ENCODE measurements at places on chromosomes 12 and 14.
A peak's percentile ranks its signal among the peaks of the same experiment; 100 is the strongest.

GRCh38 chr12:6125310-6125608 is 789 bp upstream of the VWF start:
- H3K27ac ChIP-seq = no peak overlapping the region
- no peaks in the 10 kb centered on the region for H3K36me3 ChIP-seq
- H3K4me1 ChIP-seq = no peaks in the 10 kb centered on the region

- DNase-seq = no peak
- no peaks in the 10 kb centered on the region for H3K27me3 ChIP-seq
- peak overlapping the region; percentile 62 for H3K4me3 ChIP-seq
- H3K36me3 ChIP-seq = peaks cover 44% of the 10 kb centered on the region
Measured at GRCh38 chr12:51009056-51009440, 17.1 kb downstream of the SLC11A2 start.

- no peak for DNase-seq
- peaks cover 12% of the 10 kb centered on the region for H3K36me3 ChIP-seq
- H3K27ac ChIP-seq = no peak overlapping the region
- H3K4me1 ChIP-seq = peaks cover 3% of the 10 kb centered on the region
- no peak overlapping the region for H3K4me3 ChIP-seq
Measured at GRCh38 chr14:67584978-67585377, 15.1 kb downstream of the PIGH start.

DNA sequence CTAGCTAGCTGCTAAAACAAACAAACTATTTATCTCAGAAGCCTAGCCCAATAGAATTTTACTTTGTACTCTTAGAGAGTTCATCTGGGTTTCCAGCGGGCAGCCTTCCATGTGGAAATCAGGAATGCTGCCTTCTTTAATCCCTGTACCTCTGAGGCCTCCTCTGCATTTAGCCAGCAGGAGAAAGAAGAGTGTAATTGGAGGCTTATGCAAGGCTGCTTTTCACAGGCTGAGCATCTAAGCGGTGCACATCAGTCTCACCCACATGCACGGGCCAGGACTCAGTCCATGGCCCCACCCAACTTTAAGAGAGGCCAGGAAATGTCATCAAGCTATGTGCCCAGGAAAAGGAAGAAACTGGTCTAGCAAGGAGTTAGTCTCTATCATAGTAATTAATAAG is 14.0 kb upstream of the PTGDR start:
- no peak overlapping the region for H3K4me3 ChIP-seq
- no peak overlapping the region for H3K27ac ChIP-seq
- H3K36me3 ChIP-seq = no peaks in the 10 kb centered on the region
- DNase-seq = no peak
- H3K4me1 ChIP-seq = no peaks in the 10 kb centered on the region
- H3K27me3 ChIP-seq = peaks cover 25% of the 10 kb centered on the region

GRCh38 chr12:100254876-100255275 is 12.0 kb downstream of the DEPDC4 start:
- peaks cover 6% of the 10 kb centered on the region for H3K4me1 ChIP-seq
- H3K4me3 ChIP-seq = no peak overlapping the region
- H3K36me3 ChIP-seq = no peaks in the 10 kb centered on the region
- H3K27me3 ChIP-seq = no peaks in the 10 kb centered on the region
- H3K27ac ChIP-seq = no peak overlapping the region

DNA sequence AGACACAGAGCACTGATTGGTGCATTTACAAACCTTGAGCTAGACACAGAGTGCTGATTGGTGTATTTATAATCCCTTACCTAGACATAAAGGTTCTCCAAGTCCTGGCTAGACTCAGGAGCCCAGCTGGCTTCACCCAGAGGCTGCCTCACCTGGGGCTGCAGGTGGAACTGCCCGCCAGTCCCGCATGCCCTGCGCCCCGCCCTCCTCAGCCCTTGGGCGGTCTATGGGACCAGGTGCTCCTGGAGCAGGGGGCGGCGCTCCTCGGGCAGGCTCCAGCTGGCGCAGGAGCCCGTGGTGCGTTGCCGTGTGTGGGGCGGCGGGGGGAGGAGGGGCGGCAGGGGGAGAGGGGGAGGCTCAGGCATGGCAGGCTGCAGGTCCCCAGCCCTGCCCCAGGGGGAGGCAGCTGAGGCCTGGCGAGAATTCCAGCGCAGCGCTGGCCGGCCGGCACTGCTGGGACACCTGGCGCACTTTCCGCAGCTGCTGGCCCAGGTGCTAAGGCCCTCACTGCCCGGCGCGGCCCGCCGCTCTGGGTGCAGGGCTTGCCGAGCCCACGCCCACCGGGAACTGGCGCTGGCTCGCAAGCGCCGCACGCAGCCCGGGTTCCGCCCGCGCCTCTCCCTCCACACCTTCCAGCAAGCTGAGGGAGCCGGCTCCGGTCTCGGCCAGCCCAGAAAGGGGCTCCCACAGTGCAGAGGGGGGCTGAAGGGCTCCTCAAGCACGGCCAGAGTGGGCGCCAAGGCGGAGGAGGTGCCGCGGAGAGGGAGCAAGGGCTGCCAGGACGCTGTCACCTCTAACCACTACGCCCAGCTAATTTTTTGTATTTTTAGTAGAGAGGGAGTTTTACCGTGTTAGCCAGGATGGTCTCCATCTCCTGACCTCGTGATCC is 3.1 kb upstream of the SLCO1B3 start:
- H3K4me1 ChIP-seq = no peaks in the 10 kb centered on the region
- H3K27me3 ChIP-seq = no peaks in the 10 kb centered on the region
- no peak overlapping the region for H3K27ac ChIP-seq
- no peak for DNase-seq

GRCh38 chr12:123468786-123469185 is 10.8 kb downstream of the SNRNP35 start:
- H3K36me3 ChIP-seq = peaks cover 44% of the 10 kb centered on the region
- no peak overlapping the region for H3K4me3 ChIP-seq
- no peaks in the 10 kb centered on the region for H3K27me3 ChIP-seq
- DNase-seq = no peak

- no peak overlapping the region for H3K4me3 ChIP-seq
- no peaks in the 10 kb centered on the region for H3K27me3 ChIP-seq
- DNase-seq = no peak
- no peak overlapping the region for H3K27ac ChIP-seq
- H3K4me1 ChIP-seq = no peaks in the 10 kb centered on the region
Measured at GRCh38 chr14:83873669-83874068, 1656.3 kb upstream of the FLRT2 start.

GRCh38 chr12:108798551-108799221 is 58.7 kb downstream of the SSH1 start:
- H3K27me3 ChIP-seq = no peaks in the 10 kb centered on the region
- DNase-seq = no peak
- peaks cover 62% of the 10 kb centered on the region for H3K36me3 ChIP-seq
- H3K27ac ChIP-seq = no peak overlapping the region
- no peak overlapping the region for H3K4me3 ChIP-seq

- no peak for DNase-seq
- H3K27ac ChIP-seq = no peak overlapping the region
- peaks cover 19% of the 10 kb centered on the region for H3K27me3 ChIP-seq
Measured at GRCh38 chr14:92525322-92526095, 11.9 kb downstream of the RIN3 start.

- H3K27ac ChIP-seq = no peak overlapping the region
- H3K36me3 ChIP-seq = peaks cover 19% of the 10 kb centered on the region
- no peaks in the 10 kb centered on the region for H3K27me3 ChIP-seq
Measured at GRCh38 chr14:53109105-53110041, 43.8 kb downstream of the DDHD1 start.

- peaks cover 36% of the 10 kb centered on the region for H3K36me3 ChIP-seq
- H3K27ac ChIP-seq = peak overlapping the region; percentile 98
- peak overlapping the region; percentile 77 for H3K4me3 ChIP-seq
- peak; percentile 23 for DNase-seq
- H3K4me1 ChIP-seq = peaks cover 56% of the 10 kb centered on the region
Measured at GRCh38 chr12:94208622-94208966, 60.2 kb downstream of the PLXNC1 start.

GRCh38 chr12:52213564-52214420 is 19.3 kb upstream of the KRT7 start:
- H3K27me3 ChIP-seq = peaks cover 8% of the 10 kb centered on the region
- no peaks in the 10 kb centered on the region for H3K36me3 ChIP-seq
- peak; percentile 53 for DNase-seq
- H3K27ac ChIP-seq = no peak overlapping the region

- H3K4me3 ChIP-seq = no peak overlapping the region
- H3K4me1 ChIP-seq = no peaks in the 10 kb centered on the region
- no peaks in the 10 kb centered on the region for H3K36me3 ChIP-seq
- peaks cover 8% of the 10 kb centered on the region for H3K27me3 ChIP-seq
- DNase-seq = no peak
Measured at GRCh38 chr14:64834965-64835364, 44.7 kb downstream of the SPTB start.

DNA sequence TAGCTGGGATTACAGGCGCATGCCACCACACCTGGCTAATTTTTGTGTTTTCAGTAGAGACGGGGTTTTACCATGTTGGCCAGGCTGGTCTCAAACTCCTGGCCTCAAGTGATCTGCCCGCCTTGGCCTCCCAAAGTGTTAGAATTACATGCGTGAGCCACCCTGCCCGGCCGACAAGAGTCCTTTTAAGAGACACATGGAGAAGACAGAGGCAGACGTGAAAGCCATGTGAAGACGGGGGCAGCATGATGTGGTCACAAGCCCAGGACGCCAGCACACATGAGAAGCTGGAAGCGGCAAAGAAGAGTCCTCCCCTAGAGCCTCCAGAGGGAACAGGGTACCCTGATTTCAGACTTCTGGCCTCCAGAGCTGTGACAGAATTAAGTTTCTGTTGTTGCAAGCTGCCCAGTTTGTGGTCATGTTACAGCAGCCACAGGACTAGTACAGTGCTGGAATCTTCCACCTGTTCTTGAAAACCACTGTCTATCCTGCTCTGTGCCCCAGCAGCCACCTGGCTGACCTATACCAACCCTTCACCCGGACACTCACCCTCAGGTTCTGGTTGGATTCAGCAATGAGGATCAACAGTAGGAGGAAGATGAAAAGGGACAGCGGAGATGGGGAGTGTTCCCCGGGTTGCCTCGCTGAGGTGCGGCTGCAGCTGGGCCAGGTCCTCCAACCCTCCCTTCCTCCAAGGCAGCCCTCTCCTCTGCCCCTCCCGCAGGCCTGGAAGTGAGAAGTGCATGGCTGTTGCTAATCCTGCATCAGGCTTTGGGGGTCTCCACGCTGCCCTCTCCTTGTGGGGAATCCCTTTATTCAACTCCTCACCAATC is 16.9 kb downstream of the VPS37B start:
- peaks cover 34% of the 10 kb centered on the region for H3K4me1 ChIP-seq
- H3K27me3 ChIP-seq = peaks cover 50% of the 10 kb centered on the region
- no peak for DNase-seq
- H3K4me3 ChIP-seq = no peak overlapping the region

GRCh38 chr12:131671871-131672270 is 39.0 kb upstream of the SFSWAP start:
- no peaks in the 10 kb centered on the region for H3K4me1 ChIP-seq
- no peak overlapping the region for H3K4me3 ChIP-seq
- peaks cover 20% of the 10 kb centered on the region for H3K27me3 ChIP-seq
- no peaks in the 10 kb centered on the region for H3K36me3 ChIP-seq
- no peak for DNase-seq
- H3K27ac ChIP-seq = no peak overlapping the region

GRCh38 chr12:94245631-94246383 is 97.4 kb downstream of the PLXNC1 start:
- no peak overlapping the region for H3K27ac ChIP-seq
- no peak overlapping the region for H3K4me3 ChIP-seq
- H3K27me3 ChIP-seq = no peaks in the 10 kb centered on the region
- H3K36me3 ChIP-seq = peaks cover 59% of the 10 kb centered on the region
- DNase-seq = no peak
- peaks cover 29% of the 10 kb centered on the region for H3K4me1 ChIP-seq

DNA sequence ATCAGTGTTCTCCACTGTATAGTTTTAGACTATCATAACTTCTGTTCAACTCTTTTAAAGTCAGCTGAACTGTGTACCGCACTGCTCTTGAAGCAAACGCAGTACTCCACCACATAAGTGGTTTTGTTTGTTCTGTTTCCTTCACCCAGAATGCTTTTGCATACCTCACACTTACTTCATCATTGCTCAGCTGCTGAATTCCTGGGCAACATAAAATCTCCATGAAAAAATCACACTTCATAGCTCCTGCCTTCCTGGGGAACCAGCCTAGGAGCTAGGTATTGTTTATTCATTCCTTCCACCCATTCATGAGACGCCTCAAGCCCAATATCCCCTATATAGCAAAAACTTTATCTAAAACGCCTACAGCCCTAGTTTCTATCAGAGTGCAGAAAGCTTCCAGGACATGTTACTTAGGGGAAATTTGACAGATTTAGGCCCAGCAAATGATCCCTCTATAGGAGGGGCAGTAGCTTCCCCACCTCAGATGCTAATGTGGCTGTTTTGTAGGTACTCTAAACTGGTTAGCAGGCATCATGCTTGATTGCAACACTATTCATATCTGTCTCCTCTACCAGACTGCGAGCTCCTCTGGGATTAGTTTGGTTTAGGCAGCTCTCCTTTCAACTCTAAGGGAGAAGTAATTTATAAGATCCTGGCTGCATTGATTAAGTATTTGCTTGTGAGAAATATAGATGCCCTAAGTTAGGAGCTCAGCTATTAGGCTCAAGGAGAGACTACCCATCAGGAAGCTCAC is 44.5 kb downstream of the LRRC9 start:
- H3K27ac ChIP-seq = no peak overlapping the region
- DNase-seq = no peak
- no peaks in the 10 kb centered on the region for H3K36me3 ChIP-seq
- H3K27me3 ChIP-seq = peaks cover 9% of the 10 kb centered on the region
- H3K4me3 ChIP-seq = no peak overlapping the region
- H3K4me1 ChIP-seq = peaks cover 13% of the 10 kb centered on the region

- no peaks in the 10 kb centered on the region for H3K36me3 ChIP-seq
- peak overlapping the region; percentile 72 for H3K4me3 ChIP-seq
Measured at GRCh38 chr12:52007982-52008510, 1.3 kb downstream of the TAMALIN start.

DNA sequence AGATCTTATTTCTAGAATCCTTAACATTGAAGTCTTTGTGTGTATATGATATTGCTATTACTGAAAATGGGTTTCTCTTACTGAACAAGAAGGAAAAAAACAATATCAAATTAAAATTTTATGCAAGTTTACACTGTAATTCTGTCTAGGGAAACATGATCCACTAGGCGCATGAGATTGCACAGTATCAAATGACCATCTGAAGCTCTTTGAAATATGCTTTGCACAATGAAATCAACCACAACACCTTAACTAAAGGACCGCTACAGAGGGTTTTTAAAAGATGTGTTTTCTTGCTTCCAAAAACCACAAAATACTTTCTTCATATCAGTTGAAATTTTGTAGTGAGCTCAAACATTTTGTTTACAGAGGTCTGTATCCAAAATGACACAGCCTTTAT is 15.1 kb upstream of the KERA start:
- no peak overlapping the region for H3K27ac ChIP-seq
- no peak for DNase-seq
- no peaks in the 10 kb centered on the region for H3K27me3 ChIP-seq
- no peaks in the 10 kb centered on the region for H3K36me3 ChIP-seq

Data from activated T-helper 2 cell treated with anti-CD3 and anti-CD28 coated beads, Interferon-gamma antibody, Interleukin-2, Interleukin-4, amounts not matched to agents 10 μg/mL and 5 μg/mL and 100 μg/mL, durations not matched to agents 14 hours and 24 hours and 36 hours (primary cell).